ENCODE measurements at places on chromosomes 5 and 9. TPM values are rescaled to one million over a fixed set of nuclear protein-coding genes. Genes with fewer than 3 reads are reported as not detected.

The ITGA1 gene
- total RNA-seq: 0.83 TPM

The ACOT12 gene
- not detected for total RNA-seq

The OR1L1 gene
- total RNA-seq: not detected

The ATP10B gene
- not detected for total RNA-seq

The FBP2 gene
- not detected for total RNA-seq

The GPX3 gene
- 12.1 TPM for total RNA-seq
